ENCODE measurements at places on chromosomes 2 and 18.

GRCh38 chr2:64488050-64488974 lies 34.4 kb downstream of the LGALSL start:
- DNase-seq: peak; percentile 79

DNA sequence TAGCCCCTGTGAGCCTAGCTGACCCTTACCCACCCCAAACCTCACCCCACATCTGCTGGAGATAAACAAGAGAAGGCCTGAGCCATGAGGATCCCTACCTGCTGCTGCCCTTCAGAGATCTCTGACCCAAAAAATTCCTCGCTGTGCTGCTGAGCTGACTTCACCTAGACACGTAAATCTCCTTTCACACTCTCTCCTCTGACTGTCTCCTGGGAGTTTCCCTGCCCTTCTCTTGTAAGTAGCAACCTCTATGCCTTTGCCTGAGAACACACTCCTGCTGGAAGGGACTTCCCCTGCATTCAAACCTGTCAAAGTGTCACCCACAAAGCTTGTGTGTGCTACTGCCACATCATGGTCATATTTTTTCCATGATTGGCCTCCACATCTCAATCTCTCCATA lies 134.2 kb upstream of the NOL4 start:
- DNase-seq: no peak

GRCh38 chr2:3519255-3520205 lies at the start of gene ADI1:
Gene ADI1, minus strand, starts transcription at chr2:3519531. Its CDS starts 44 bp downstream, at chr2:3519487.
- DNase-seq: peak; percentile 89

DNA sequence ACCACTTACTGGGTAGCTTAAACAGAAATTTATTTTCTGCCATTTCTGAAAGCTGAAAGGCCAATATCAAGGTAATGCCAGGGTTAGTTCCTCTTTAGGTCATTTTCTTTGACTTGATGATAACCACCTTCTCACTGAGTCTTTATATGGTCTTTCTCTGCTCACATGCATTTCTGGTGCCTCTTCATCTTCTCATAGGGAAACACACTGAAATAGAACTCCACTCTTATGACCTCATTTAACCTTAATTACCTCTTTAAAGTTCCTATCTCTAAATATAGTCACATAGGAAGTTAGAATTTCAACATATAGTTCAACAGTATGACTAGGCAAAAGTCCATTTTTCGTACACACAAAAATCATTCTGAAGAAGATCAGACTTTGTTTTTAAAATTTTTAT lies 616.8 kb upstream of the VRK2 start:
- no peak for DNase-seq

DNA sequence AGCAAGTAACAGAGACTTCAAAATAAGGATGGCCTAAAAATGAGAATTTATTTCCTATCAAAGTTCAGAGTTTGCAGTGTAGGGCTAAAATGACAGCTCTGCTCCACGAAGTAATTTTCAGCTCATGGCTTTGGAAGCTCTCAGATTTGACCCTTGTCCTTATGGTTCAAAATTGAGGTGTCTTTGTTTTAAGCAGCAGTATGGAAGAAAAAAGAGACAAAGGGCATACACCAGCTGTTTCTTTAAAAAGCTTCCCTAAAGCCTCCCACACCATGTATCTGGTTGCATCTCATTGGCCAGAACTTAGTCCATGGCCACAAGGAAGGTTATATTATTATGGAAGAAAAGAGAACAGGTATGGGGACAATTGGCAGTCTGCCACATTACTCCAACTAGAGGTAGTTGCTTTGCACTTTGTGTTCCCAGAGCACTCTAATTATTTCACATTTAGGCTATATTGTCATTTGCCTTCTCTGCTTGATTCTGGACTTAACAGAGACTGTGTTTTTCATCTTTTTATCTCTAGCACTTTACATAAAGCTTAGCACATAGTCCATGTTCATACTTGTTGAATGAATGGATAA lies 180.4 kb downstream of the MCFD2 start:
- DNase-seq: no peak

- no peak for DNase-seq
These were observed 552.5 kb downstream of the DSC3 start for GRCh38 chr18:30489890-30490643.

DNA sequence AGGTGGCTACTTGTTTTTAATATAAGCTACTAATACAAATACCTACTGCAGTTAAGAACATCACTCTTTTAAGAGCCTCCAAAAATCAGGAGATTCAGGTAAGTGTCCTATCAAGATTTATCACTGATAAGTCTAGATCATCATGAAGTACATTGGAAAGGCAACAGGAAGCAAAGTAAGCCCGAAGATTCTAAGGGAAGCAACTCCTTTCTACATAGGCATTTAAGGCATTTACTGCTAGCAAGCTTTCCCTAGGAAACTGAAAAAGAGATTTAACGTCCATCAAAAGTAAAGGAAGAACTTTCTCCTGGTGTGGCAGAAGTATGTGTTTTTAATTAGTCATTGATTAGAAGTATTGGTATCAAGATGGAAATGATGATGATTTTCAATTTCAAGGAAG lies 3.7 kb downstream of the STK17B start:
- no peak for DNase-seq

All from right forelimb (tissue), 1 donor.